ENCODE measurements at places on chromosomes 16 and 17. TPM values are rescaled to one million over a fixed set of nuclear protein-coding genes. Genes with fewer than 3 reads are reported as not detected.

The NME3 gene
- 129 TPM for total RNA-seq

The C17orf78 gene
- total RNA-seq: not detected

The NUPR1 gene
- 44.9 TPM for total RNA-seq

The CCDC144A gene
- total RNA-seq: 5.8 TPM

The KRTAP4-16 gene
- not detected for total RNA-seq

The HAGHL gene
- 13.4 TPM for total RNA-seq

The CA5A gene
- 0.14 TPM for total RNA-seq

The CPHXL gene
- not detected for total RNA-seq

The PSMC3IP gene
- 5.1 TPM for total RNA-seq

The CCL5 gene
- 14.9 TPM for total RNA-seq

The FDXR gene
- 9.3 TPM for total RNA-seq

The CDH3 gene
- total RNA-seq: 0.81 TPM

The IL17C gene
- total RNA-seq: not detected

The SKAP1 gene
- 5.4 TPM for total RNA-seq

The FOXF1 gene
- total RNA-seq: 31.0 TPM

The C17orf67 gene
- total RNA-seq: 5.1 TPM

The KCNJ12 gene
- 2.4 TPM for total RNA-seq

The CCL16 gene
- total RNA-seq: 0.35 TPM

The NLK gene
- total RNA-seq: 35.7 TPM

The TERB1 gene
- total RNA-seq: not detected

The TEKT1 gene
- not detected for total RNA-seq

The TUBG2 gene
- total RNA-seq: 30.8 TPM

The CFAP97D1 gene
- not detected for total RNA-seq

The NMRAL1 gene
- total RNA-seq: 58.9 TPM

The CALB2 gene
- total RNA-seq: 0.81 TPM

The KLHL10 gene
- total RNA-seq: 0.29 TPM

The CCDC102A gene
- 10.2 TPM for total RNA-seq

The EPOP gene
- total RNA-seq: 2.8 TPM

The TMEM106A gene
- 10.8 TPM for total RNA-seq

The SPATA32 gene
- not detected for total RNA-seq

The ZNF205 gene
- total RNA-seq: 14.2 TPM

The FHOD1 gene
- 46.4 TPM for total RNA-seq

The MED1 gene
- 27.4 TPM for total RNA-seq

The EVPL gene
- 14.9 TPM for total RNA-seq

The CRLF3 gene
- 11.6 TPM for total RNA-seq

The HOXB5 gene
- 0.49 TPM for total RNA-seq

The HAP1 gene
- 1.9 TPM for total RNA-seq

The RASL10B gene
- total RNA-seq: 7.9 TPM

The ADAD2 gene
- 0.60 TPM for total RNA-seq

The DHRS7C gene
- not detected for total RNA-seq

The NGFR gene
- total RNA-seq: 10.3 TPM

The KCNH4 gene
- total RNA-seq: 0.06 TPM

The C16orf46 gene
- 1.2 TPM for total RNA-seq

The C16orf89 gene
- total RNA-seq: 25.0 TPM

The NME4 gene
- 105 TPM for total RNA-seq

The SUPT6H gene
- 59.8 TPM for total RNA-seq

The CHST5 gene
- 0.63 TPM for total RNA-seq

The COPZ2 gene
- 39.3 TPM for total RNA-seq

The TBC1D3I gene
- 1.4 TPM for total RNA-seq

The SLC16A6 gene
- total RNA-seq: 0.49 TPM

The TP53TG3B gene
- not detected for total RNA-seq
